ENCODE measurements at places on chromosomes 13 and 19.

DNA sequence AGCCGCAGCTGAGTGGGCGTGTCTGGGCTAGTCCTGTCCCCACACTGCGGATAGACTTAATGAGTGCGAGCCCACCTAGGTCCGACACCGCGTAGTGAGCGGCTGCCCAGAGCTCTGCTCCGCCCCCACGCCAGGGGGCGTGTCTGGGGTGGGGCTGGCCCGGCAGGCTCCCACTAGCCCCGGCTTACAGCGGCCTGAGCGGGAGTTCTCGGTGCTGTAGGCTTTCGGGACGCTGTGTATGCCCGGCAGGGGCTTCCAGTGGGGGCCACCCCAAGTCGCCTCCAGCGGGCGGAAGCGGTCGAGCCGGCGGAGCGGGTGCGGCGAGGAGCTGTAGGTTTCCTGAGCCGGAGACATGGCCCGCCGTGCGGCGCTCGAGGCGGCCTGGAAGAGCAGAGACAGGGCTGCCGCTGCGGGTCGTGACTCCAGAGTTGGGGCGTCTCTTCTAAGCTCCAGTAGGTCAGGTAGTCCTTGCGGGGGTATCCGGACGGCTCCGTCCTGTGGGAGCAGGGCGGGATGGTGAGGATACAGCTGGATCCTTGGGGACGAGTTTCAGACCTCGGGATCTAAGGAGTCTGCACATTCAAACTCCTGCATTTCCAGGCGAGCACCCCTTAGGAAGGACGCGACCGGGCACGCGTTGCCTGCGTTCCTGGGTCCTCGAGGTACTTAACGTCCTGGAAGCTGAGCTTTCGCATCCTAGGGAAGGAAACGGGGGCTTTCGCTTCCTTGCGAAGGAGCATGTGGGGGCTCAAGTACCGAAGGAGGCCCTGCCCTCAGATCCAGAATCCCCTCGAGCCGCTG is 1.2 kb downstream of the CGB7 start:
- no peak for DNase-seq

GRCh38 chr13:77698201-77699058 is 943 bp downstream of the SLAIN1 start:
- DNase-seq: no peak

GRCh38 chr13:37175996-37176395 is 70.5 kb upstream of the CSNK1A1L start:
- DNase-seq: no peak

- no peak for DNase-seq
These were observed 667.9 kb upstream of the SLITRK5 start for GRCh38 chr13:87003265-87003664.

- DNase-seq: no peak
These were observed 528.6 kb downstream of the SUCLA2 start for GRCh38 chr13:47472516-47472915.

- DNase-seq: no peak
These were observed 586.8 kb upstream of the MIR17HG start for GRCh38 chr13:90760639-90761038.

DNA sequence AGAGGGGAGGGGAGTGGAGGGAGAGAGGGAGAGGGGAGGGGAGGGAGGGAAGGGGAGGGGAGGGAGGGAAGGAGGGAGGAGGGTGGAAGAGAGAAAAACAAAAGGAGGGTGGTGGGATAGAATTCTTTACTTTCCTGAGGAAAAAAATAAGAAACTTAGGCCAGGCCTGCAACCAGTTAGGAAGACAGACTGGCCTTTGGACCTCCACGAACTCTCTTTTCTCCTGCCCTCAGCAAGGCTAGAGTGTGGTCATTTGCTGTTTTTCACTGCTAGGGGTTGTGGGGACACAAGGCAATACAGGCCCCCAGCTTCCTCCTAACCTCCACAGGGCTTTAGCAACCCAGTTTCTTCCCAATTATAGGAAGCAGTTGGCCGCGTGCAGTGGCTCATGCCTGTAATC is 4.2 kb downstream of the CCDC8 start:
- no peak for DNase-seq
